Activated T-helper 1 cell treated with Interleukin-2 at 50 U/mL for 16 hours (primary cell): ENCODE measurements at places on chromosomes 4 and X.

- no peak for DNase-seq
These were observed 1153.0 kb upstream of the INTU start for GRCh38 chr4:126479709-126480108.

GRCh38 chr4:166045457-166045856 lies 172.4 kb downstream of the TLL1 start:
- no peak for DNase-seq

GRCh38 chr4:106864231-106864630 lies 171.9 kb downstream of the DKK2 start:
- no peak for DNase-seq

GRCh38 chr4:42568610-42569207 lies 88.2 kb downstream of the ATP8A1 start:
- no peak for DNase-seq

- DNase-seq = no peak
These were observed 43.6 kb downstream of the BLTP1 start for GRCh38 chr4:122195718-122196117.

GRCh38 chr4:130210864-130211263 lies 1114.9 kb downstream of the C4orf33 start:
- no peak for DNase-seq

GRCh38 chr4:87079967-87080366 lies 140.5 kb downstream of the KLHL8 start:
- no peak for DNase-seq

- no peak for DNase-seq
These were observed 39.1 kb upstream of the ANXA3 start for GRCh38 chr4:78512357-78512920.

GRCh38 chr4:13413729-13414437 lies 70.3 kb downstream of the RAB28 start:
- DNase-seq = no peak

DNA sequence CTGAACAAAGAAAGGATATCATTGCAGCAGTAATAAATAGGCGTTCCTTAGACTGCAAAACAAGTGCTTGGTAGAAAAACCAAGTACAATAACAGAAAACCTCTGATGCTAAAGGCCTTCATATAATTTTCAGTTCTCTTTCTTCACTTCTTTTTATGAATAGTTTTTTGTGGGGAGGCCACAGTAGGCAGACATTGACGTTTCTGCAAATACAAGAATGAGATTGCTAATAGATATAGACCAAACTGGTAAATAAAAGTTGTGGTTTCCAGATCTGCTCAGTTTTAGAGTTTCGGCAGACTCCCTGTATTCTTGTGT lies 57.0 kb upstream of the RAP1GDS1 start:
- no peak for DNase-seq

DNA sequence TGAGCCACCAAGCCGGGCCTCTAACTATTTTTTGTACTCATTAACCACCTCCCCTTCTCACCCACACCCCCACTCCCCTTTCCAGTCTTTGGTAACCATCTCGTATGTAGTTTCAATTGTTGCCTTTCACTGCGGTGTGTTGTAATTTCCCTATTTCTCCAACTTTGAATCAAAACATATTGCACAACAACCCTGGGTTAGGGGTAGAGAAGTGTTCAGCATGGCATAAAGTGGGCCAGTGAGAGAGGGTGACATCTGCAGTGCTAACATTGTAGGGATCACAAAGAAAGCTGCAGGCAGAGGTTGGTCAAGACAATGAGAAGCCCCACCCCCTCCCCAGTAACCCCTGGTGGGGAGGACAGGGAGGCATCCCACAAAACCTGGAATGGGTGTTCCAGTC lies 92.7 kb downstream of the SPATA18 start:
- DNase-seq = no peak

DNA sequence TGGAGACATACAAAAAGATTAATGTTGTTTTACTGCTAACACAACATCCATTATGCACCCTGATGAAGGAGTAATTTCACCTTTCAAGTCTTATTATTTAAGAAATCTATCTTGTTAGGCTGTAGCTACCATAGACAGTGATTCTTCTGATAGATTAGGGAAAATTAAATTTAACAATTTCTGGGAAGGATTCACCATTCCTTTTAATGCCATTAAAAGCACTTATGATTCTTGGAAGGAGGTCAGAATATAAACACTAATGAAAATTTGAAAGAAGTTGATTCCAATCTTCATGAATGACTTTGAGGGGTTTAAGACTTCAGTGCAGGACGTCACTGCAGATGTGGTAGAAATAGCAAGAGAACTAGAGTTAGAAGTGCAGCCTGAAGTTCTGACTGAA lies 69.8 kb downstream of the F11 start:
- DNase-seq = no peak

DNA sequence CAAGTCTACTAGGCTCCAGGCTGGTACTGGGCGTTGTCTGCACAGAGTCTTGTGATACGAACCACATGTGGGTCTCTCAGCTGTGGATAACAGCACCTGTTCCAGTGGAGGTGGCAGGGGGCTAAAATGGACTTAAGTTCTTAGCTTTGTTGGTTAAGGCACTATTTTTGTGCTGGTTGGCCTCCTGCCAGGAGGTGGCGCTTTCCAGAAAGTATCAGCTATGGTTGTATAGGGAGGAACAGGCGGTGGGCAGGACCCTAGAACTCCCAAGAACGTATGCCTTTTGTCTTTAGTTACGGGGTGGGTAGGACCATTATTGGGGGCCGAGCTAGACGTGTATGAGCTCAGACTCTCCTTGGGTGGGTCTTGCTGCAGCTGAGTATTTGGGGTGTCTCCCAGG lies 1138.4 kb downstream of the PCDH19 start:
- DNase-seq = no peak

DNA sequence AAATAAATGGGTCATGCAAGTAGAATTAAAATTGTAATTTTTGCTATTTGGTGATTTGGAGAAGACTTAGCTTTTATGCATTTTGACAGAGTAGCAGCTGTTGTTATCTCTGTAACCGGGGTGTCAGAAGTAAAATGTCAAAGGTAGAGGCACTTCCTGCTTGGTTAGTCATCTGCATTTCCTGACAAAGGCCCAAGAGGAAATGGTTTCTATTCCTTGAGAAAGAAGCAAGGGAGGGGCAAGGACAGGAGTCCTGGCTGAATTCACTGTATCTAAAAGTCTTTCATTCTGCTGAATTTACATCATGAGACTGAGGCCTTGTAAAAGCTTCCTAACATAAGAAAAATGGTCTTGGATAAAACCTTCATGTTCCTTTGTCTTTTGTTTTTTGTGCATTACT lies 550.9 kb upstream of the BOD1L1 start:
- no peak for DNase-seq

- no peak for DNase-seq
These were observed 36.2 kb downstream of the CT47B1 start for GRCh38 chrX:120839491-120839890.

DNA sequence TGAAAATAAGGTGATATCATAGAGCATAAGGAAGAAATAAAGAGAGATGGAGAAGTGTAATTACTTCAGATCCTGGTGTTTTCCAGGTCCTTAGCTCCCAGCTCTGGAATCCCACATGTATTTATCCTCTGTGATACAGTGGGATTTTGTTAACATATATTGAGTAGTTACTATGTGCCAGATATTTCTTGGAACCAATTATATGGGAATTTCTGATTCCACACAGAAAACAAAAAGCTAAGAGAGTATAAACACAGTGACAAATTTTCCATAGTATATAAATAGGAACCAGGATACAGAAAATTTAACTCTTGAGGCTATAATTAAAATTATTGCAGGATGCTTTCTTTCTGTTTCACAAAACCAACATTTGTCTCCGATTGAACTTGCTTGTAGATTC lies 1067.5 kb downstream of the PCDH7 start:
- no peak for DNase-seq

GRCh38 chr4:148747721-148748268 lies 305.6 kb upstream of the NR3C2 start:
- DNase-seq = no peak

GRCh38 chr4:15040916-15041463 lies 38.7 kb downstream of the CPEB2 start:
- DNase-seq = no peak

- no peak for DNase-seq
These were observed 5.0 kb downstream of the DCAF8L1 start for GRCh38 chrX:27976284-27976683.

DNA sequence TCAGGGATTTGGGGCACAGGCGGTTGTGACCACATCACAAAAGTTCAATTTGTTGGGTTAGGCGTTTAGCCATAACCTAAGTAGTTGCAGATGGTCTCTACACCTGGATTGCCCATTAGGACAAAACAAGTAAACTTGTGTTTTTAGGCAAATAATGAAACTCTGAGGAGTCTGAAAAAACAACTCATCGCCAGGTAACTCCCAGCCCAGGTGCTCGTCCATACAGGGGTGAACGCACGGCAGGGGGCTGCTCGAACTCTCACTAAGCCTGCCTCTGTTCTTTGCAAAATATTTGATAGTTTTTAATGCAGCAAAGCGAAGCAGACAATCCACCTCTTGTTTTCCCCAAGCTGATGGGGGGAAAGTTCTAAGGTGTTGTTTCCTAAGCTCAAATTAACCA lies 559 bp upstream of the RHOH start:
- DNase-seq = no peak

DNA sequence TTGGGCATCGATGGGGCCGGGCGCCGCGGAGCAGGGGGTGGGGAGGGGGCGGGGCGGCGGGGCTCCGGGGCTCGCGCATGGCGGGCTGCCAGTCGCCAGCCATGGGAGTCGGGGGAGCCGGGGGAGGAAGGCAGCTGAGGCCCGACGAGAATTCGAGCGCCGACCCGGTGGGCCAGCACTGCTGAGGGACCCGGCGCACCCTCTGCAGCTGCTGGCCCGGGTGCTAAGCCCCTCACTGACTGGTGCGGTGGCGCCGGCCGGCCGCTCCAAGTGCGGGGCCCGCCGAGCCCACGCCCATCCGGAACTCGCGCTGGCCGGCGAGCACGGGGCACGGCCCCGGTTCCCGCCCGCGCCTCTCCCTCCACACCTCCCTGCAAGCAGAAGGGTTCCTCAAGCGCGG lies 49.4 kb downstream of the GSX2 start:
- DNase-seq = no peak

DNA sequence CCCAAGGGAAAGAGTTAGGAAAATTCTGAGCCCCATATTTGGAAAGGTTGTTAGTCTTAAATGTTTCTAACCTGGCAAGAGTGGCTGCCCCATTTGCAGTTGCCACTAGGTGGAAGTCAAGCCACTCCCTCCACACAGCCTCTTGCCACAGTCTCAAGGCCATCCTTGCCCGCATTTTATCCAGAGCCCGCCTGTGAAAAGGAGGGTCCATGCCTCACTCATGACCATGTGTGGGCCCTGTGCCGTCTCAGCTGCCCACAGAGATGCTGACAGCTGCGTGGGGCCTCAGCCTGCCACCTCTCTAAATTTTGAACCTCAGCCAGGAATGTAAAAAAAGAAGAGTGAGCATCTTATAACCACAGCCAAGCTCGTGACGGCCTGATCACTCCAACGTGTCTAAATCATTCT lies 201.5 kb upstream of the FAM241A start:
- no peak for DNase-seq

- DNase-seq = no peak
These were observed 367.8 kb upstream of the RASGEF1B start for GRCh38 chr4:81839347-81840042.
